Cortex of kidney (tissue), 1 donor: ENCODE measurements at places on chromosomes 7 and 10.

- no peak for DNase-seq
Observed at GRCh38 chr7:26919906-26920493, 55.6 kb upstream of the SKAP2 start.

- no peak for DNase-seq
Observed at GRCh38 chr7:24115661-24116060, 168.3 kb upstream of the NPY start.

- no peak for DNase-seq
Observed at GRCh38 chr7:54260941-54261371, 281.2 kb upstream of the VSTM2A start.

GRCh38 chr7:45203936-45204445 is 46.4 kb downstream of the RAMP3 start:
- DNase-seq: no peak

DNA sequence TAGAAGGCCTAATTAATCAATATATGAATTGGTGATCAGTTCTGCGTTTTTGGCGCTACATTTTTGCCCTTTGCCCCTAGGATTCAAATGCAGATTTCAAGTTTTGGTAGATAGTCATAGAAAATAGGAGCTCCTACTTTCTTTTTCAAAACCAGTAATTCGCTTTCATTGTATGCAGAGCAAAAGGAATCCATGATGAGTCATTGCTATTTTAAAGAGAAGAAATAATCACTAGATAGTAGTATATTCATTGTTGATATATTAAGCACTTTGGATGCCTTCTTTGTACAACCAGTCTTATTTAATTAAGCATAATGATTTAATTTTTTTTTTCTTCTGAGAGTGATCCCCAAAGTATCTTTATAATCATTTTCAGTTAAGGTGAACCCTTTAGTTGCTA is 50.3 kb downstream of the CSTF2T start:
- no peak for DNase-seq

DNA sequence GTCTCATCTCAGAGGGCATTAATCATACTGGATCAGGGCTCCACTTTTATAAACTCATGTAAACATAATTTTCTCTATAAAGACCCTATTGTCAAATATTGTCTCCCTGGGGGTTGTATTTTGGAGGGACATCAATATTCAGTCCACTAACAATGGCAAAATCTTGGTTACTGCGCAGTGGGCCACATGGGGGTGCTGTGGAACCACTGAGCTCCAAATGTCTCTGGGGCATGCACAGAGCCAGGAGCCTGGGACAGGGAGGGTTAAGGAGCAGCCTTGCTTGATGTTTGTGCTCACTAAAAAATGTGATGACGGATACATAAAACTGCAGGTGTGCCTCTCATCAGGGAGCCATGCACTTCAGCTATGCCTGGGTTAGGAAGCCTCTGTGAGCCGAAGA is 62.1 kb upstream of the PRSS58 start:
- DNase-seq: no peak

- DNase-seq: no peak
Observed at GRCh38 chr10:62831346-62831745, 15.2 kb upstream of the EGR2 start.

- DNase-seq: no peak
Observed at GRCh38 chr10:69287181-69287580, 8.9 kb downstream of the HK1 start.

GRCh38 chr10:79995979-79996634 is 47.2 kb upstream of the SFTPD start:
- no peak for DNase-seq

DNA sequence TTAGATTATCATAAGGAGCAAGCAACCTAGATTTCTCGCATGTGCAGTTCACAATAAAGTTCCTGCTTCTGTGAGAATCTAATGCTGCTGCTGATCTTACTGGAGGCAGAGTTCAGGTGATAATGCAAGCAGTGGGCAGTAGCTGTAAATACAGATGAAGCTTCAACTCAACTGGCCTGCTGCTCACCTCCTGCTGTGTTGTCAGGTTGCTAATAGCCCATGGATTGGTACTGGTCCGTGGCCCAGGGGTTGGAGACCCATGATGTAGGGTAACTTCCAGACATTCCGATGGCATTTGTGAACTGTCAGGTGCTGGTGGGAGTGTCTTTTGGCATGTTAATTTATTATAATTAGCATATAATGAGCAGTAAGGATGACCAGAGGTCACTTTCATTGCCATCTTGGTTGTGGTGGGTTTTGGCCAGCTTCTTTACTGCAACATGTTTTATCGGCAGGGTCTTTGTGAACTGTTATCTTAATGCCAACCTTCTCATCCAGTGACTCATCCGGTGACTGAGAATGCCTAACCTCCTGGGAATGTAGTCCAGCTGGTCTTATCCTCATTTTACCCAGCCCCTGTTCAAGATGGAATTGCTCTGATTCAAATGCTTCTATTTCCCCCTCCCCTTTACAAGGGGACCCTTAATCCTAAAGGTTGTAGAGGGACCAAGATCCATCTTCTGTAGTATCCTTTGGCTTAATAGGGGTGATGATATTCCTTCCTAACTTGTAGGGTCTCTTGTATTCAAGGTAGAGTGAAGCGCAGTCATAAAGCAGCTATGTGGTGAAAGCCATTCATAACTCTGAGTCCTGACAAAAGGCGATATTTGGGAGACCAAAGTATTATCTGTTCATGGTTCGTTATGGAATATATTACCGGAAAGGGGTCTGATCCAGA is 165.8 kb downstream of the CCSER2 start:
- DNase-seq: no peak

GRCh38 chr10:127243490-127244272 is 47.3 kb upstream of the INSYN2A start:
- DNase-seq: no peak

DNA sequence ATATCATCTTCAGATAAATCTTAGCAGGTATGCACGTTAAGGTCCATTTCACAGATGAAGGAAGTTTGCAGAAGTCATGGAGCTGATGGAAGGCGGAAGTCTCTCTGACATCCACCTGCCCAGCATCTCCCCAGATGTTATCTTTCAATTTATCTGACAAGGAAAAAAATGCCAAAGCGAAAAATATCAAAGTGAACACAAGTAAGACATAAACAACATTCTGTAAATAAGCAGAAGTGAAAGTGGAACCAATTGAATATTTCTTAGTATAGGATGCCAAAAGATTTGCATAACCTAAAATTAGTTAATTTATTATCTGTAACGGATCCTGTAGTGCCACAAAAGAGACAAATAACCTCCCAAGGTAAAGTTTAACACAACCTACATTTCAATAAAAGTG is 73.6 kb upstream of the NEBL start:
- DNase-seq: no peak

DNA sequence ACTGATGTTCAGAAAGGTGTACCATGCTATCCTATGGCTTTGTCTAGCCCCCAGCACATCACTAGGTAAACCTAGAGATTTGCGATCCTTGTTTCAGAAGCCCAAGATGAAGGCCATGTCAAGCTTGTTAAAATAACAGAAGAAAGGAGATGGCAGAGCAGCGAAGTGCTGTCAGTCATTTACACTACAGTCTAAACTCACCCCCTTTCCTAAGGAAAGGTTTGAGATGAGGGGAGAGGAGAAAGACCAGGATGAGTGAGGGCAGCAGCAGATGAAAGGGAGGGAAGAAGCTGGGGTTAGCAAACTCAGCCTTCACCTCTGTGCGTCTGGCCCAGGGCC is 74.8 kb downstream of the PROSER2 start:
- DNase-seq: no peak

DNA sequence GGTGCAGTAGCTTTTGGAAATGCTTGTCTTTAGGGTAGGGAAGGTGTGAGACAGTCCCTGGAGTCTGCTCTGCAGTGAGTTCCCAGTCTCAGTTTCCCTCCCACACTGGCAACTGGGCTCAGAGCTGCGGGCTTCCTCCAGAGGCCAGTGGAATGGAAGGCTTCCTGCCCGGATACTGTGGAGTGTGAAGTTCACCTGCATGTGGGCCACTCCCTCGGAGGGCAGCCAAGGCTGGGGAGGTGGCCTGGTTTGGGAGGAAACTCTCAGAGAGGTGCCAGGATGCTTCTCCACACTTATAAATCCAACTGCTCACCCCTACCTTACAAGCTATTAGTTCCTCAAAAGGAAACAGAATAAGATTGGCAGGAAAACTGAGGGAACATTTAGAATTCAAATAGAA is 18.1 kb upstream of the UBE2H start:
- DNase-seq: no peak

- no peak for DNase-seq
Observed at GRCh38 chr10:69005704-69006485, 17.3 kb downstream of the KIFBP start.

DNA sequence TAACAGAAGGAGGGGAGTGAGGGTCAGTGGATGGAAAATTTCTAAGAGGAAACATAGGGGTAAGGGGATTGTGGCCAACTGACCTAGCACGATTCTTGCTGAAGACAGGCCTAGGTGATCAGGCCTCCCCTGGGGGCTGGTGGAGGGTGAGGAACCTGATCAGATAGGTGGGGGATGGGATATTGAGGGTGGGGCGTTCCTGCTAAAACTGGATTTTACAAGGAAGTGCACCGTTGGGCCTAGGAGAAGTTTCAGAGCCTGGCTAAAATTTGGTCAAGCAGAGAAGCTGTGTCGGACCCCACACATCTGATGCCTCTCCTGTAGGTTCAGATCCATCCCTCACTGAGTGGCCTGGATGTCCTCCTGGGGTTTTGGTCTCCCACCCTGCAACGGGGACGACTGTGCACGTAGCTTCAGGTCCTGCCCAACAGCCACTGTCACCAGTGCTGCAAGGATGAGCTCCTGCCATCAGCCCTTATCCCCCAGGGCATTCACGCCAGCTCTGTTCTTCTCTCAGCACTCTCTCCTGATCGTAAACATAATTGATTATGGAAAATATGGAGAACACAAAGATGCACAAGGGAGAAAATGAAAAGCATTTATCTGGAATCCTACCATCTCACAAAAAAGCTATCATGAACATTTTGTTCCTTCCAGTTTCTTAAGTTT is 89.9 kb downstream of the ADCY1 start:
- no peak for DNase-seq

- DNase-seq: no peak
Observed at GRCh38 chr10:21849607-21850006, 153.9 kb downstream of the DNAJC1 start.

GRCh38 chr7:100584054-100584682 is 1.8 kb downstream of the LRCH4 start:
- no peak for DNase-seq

DNA sequence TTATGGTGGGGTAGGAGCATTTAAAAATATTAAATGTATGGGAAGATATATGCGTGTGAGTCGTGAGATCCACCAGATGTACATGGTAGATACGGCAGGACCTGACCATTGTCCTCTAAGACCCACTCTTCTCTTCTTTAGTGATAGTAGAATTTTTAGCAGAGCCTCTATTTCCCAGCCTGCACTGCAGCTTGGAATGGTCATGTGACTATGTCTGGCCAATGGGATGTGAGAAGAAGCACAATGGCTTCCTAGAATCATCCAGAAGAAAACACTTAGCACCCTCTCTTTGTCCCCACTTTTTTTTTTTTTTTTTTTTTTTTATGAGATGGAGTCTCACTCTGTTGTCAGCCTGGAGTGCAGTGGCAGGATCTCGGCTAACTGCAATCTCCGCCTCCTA is 86.6 kb upstream of the CYTH3 start:
- DNase-seq: no peak

DNA sequence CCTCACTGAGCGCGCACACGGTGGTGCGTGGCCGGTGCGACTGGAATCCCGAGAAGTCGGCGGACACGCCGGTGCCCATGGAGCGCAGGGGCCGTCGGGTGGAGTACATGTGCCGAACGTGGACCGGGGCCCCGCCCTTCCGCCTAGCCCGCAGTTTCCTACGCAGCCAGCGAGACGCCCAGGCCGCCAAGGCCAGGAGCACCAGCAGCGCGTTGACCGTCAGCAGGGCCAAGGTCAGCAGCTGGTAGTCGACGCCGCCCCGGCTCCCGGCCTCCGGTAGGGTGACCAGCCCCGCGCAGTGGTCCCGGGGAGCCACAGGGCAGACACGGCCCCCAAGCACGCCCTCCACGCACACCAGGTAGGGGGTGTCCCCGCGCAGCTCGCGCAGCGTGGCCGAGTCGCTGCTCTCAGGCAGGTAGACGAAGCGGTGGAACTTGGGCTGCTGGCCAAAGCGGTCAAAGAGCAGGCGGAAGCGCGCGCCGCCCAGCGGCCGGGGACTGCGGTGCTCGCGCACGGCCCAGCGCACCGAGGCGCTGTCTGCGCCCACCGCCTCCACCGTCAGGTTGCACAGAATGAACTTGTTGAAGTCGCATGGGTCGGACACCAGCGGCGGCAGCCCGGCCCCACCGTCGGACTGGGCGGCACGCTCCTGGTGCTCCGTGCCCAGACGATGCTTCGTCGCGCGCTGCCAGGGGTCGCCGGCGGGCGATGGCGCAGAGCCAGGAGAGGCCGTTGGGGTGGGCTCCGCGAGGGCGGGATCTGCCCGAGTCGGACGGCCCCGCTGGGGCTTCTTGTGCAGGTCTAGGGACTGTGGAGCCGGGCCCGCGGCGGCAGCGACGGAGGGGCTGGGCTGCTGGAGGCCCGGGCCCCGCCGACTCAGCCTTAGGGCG is 2.2 kb downstream of the TRIL start:
- DNase-seq: no peak

- DNase-seq: no peak
Observed at GRCh38 chr10:108411894-108412293, 1247.4 kb upstream of the SORCS1 start.

DNA sequence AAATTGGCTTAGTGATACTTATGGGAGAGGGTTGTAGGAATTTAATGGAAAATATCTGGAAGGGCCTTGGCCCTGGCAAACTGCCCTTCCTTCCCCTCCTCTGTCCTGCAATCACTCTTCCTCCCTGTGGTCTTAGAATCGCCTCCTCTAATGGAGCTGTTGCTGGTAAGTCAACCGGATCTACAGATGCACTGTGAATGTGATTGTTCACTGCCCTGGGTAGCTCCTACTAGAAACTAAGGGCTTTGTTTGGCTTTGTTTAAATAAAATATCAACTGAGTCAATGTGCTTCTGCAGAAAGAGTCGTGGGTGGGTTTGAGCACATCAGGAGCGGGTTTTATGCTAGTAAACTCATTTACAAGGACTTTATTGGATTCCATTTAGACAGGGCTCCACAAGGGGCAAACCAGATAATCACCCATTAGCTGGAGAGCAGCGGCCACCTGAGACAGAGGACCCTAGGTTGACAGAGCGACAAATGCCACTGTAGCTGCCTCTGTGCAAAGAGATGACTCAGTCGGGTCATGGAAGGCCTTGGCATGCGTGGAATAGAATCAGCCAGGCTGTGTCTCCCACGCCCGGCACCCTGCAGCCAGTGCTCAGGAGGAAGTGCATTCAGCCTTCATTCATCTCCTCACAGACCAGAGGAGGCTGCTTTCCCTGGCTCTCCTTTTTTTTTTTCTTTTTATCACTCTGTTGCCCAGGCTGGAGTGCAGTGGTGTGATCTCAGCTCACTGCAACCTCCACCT is 97.9 kb downstream of the GAD2 start:
- no peak for DNase-seq

DNA sequence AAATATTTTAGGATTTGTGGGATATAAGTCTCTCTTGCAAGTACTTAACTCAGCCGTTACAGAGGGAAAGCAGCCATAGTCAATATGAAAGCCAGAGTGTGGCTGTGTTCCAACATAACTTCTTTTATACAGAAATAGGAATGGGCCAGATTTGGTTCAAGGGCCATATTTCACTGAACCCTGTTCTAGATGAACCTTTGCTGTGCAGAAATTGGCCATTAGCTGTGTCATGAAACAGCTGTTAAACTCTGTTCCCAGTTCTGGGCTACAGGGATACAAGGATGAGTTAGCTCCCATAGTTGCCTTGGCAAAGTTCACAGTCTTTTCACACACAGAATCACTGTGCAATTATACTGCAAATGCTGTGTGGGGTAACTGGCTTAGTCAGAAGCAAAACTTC is 213.9 kb upstream of the LRRN3 start:
- no peak for DNase-seq
